NCI-H1417 treated with DMSO at 0.1 percent for 48 hours (cell line): ENCODE measurements at places on chromosomes 4 and X.

GRCh38 chrX:13235930-13236329, 83.9 kb downstream of the ATXN3L start:
- DNase-seq: no peak

- DNase-seq: no peak
Measured at GRCh38 chr4:17877661-17878060, 66.9 kb downstream of the NCAPG start.

- no peak for DNase-seq
Measured at GRCh38 chr4:39279416-39279815, 86.7 kb downstream of the RFC1 start.

DNA sequence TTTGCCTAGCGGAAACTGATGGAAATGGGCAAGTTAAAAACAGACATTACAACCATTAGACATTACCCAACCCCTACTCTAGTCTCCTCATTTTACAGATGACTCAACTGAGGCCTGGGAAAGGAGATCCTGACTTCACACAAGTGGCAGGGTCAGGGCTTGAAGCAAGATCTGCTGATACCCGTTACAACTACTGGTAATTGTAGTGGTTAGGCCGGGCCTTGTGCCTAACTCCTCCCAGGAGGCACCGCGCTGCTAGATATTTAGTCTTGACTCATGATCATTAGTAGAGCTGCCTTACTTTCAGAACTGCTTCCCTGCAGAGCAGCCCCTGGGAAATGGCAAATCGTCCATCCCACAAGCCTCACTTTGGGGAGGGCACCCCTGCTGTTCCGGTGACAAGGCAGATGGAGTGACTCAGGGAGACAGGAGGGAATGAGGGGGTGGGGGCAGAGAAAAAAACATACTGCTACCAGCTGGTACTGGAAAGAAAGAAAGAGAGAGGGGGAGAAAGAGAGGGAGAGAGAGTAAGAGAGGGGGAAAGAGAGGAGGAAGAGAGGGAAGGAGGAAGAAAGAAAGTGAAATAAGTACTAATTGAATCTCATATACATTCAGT, 12.2 kb downstream of the ARHGEF6 start:
- no peak for DNase-seq

- DNase-seq: no peak
Measured at GRCh38 chr4:92333016-92333415, 29.2 kb downstream of the GRID2 start.

DNA sequence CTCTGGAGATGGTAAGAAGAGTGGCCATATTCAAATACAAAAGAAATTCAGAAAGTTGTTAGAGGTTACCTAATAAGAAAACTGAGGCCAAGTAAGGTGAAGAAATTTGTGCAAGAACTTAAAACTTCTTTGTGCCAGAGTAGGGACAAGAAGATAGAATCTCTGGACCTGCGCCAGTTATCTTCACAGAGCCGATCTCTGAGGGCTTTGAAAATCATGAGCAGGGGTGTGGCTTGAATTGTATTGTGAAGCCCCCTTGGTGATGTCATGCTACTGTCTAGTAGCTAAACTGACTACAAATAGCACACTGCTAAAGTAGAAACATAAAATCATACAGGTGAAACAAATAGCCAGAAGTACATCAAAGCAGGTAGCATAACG, 184.6 kb downstream of the UGT8 start:
- DNase-seq: no peak

DNA sequence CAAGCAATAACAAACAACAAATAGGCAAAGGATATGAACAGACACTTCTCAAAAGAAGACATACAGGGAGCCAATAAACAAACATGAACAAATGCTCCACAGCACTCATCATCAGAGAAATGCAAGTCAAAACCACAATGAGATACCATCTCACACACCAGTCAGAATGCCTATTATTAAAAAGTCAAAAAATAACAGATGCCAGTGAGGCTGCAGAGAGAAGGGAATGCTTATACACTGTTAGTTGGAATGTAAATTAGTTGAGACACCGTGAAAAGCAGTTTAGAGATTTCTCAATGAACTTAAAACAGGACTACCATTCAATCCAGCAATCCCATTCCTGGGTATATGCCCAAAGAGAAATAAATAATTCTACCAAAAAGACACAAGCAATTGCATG, 129.8 kb upstream of the MAGEB2 start:
- DNase-seq: no peak

DNA sequence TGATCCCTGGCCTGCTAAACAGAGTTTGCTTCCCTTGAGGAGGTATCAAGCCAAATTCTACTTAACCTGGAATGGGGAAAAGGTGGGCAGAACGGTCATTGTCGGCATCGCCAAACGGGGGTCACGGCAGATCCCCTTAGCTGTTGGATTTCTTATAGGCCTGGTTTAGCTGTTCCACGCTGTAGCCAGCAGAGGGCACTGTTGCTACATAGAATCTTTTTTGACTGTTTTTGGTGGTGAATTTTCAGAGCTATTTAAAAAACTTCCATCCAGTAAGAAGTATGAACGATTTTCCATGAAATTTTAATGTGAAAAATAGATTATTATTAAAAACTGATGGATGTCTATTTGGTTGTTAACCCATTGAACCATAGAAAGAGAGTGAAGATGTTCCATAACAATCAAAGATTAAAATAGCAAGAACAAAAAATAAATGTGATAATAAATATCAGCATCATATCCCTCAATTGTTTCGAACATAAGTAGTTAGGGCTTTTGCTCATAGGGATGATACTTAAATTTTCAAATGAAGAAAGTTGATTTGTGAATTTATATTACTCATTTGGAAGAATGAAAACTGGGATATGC, 56.6 kb downstream of the LINC00632 start:
- DNase-seq: no peak

DNA sequence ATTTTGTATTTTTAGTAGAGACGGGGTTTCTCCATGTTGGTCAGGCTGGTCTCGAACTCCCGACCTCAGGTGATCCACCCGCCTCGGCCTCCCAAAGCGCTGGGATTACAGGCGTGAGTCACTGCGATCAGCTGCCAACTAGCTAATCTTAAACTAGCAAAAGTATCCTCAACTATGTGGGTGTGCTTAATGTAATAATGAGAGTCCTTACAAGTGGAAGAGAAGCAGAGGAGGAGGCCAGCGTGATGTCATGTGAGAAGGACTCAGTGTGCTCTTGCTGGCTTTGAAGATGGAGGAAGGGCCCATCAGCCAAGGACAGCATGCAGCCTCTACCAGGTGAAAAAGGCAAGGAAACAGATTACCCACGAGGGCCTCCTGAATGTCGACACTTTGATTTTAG, 19.6 kb downstream of the SCD5 start:
- no peak for DNase-seq

DNA sequence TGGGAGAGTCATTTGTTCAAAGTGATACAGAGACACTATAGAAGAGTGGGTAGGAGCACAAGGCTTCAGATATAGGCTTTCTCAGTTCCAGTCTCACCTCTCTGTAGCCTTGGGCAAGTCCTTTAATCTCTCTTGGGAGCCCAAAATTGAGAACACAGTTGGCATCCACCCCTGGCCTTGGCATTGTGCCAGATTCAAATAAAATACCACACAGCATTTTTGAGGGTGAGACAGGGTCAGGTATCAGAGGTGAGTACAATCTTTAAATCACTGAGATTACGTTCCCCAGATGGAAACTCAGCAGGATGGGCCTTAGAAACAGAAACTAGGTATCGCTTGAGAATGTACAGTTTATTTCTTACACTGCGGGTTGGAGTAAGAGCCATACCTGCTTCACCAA, 25.2 kb upstream of the SMIM10L2A start:
- DNase-seq: no peak

- DNase-seq: no peak
Measured at GRCh38 chrX:155745792-155746191, 133.0 kb upstream of the TMLHE start.

- DNase-seq: no peak
Measured at GRCh38 chrX:14777525-14777924, 95.3 kb downstream of the FANCB start.

DNA sequence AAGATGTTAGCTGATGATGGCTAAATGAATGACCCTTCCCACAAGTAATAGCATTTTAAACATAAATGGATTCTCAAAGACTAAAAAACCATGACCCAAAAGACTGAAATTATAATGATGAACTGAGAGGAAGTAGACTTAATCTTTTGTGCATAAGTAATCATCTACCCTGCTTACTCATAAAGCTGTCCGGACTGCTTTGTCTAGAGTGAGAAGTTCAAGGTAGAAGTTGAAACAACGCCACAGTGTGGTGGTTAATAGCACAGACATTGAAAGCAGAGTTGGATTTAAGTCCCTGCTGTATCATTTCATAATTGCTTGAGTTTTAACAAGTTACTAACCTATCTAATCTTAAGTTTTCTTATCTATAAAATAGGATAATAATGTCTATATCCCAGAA, 346.6 kb downstream of the CENPC start:
- DNase-seq: no peak

DNA sequence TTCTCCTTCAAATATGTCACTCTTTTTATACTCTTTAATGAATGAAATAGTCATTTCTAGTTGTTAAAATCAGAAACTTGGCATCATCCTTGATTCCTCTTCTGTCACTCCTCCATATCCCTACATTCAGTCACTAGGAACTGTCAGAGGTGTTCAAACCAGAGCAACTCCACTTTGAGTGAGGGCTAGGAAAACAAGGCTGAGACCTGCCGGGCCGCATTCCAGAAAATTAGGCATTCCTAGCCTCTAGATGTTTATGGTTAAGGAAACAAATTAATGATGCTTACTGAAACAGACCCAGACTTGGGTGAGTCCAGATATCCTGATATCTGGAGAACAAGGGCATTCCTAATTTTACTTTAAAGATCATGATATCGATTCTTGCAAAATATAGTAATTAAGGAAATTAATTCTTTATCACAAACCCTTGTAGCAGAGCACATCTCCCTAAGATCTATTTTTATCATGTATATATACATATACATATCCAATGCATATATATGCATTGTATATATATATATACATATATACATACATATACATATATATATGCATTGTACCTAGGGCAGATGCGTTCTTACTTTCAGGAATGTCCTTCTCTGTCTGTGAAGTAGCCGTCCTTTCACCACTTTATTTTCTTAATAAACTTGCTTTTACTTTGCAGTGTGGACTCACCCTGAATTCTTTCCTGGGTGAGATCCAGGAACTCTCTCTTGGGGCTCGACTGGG, 98.4 kb upstream of the GC start:
- DNase-seq: no peak

DNA sequence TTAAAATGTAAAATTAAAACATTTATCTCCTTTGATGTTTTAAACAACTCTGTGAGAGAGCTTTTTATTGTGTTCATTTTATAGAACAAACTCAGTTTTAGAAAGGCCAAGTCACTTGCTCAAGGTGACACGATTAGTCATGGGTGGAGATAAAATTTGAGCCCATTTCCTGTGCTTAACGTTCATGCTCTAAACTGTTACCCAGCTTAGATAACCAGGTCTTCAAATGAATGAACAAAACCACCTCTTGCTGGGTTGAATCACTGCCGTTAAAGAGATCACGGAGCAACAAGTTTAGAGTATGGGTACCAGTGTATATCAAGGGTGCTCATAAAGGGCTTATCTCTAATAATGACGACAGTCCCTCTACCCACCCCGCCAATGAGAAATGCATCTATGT, 10.2 kb upstream of the CASK start:
- DNase-seq: no peak

GRCh38 chrX:13752646-13753045, 18.1 kb downstream of the OFD1 start:
- no peak for DNase-seq

- no peak for DNase-seq
Measured at GRCh38 chrX:69430785-69431184, 73.3 kb upstream of the NALF2 start.

DNA sequence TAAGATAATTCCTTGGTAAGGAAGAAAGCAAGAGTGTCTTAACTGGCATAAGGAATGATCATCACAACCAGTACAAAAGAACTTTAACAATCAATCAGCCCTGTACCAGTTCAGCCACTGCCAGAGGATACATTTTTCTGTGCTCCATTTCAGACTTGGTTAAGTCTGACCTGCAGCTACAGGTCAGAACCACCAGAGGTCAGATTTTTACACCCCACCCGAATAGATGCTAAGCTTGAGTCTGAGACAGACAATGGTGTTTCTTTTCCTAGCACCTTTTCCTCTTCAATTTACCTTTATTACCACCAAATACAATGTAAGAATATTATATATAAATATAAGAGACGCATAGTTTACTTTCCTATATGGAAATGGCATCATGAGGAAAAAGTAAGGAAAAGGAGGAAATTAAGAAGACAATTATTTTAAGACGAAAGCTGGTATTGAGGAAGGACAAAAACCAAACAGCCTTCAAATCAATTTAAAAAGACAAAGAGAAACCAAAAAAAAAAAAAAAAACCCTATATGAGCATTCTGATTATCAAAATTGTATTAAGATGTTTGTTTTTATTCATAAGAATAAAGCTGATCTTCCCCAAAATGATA, 215.3 kb upstream of the TTC29 start:
- DNase-seq: no peak

GRCh38 chrX:130974323-130974722, 71.3 kb upstream of the ENOX2 start:
- no peak for DNase-seq

GRCh38 chrX:56107320-56107719, 124.8 kb upstream of the KLF8 start:
- DNase-seq: no peak

DNA sequence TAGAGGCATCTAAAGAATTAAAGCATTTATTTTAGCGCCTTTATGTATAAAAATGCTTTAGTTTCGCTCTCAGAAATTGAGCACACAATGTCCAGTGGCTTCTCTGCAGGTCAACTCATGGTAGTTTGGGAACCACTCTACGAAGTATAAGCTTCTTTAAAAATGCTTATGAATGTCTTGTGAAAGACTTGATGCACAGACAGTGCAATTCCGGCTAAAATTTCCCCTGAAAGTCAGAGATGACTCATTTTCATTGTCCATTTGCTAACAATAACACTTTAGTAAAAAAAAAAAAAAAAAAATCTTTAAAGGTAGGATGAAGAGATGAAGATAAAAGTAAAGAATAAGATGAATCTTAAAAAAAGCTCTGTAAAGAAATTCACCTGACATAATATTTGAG, 117.2 kb downstream of the PDHA2 start:
- no peak for DNase-seq

GRCh38 chr4:58658701-58659100, 1548.5 kb upstream of the IGFBP7 start:
- DNase-seq: no peak

GRCh38 chr4:53490965-53491622, 100.2 kb downstream of the LNX1 start:
- no peak for DNase-seq

GRCh38 chrX:88202149-88202548, 544.9 kb upstream of the CPXCR1 start:
- DNase-seq: no peak

DNA sequence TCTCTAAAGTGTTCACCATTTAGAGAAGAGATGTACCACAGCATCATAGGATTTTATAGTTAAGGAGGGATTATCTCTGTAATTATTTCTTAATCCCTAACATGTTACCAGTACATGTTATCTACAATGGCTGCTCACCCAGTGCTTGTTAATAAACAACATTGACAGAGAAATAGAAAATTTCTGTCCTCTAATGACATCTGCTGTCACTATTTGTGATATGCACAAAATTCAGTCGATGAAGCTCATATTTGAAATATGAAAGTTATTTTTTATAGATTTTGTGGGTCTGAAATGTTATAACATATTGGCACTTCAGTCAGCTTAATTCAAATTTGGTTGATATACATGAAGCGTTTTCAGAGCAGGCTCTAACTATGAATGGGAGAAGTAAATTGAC, 48.8 kb upstream of the GRXCR1 start:
- DNase-seq: no peak
